Spinal cord (tissue), 10 donors: ENCODE measurements at places on chromosomes 12 and 14. TPM values are rescaled to one million over a fixed set of nuclear protein-coding genes. Genes with fewer than 3 reads are reported as not detected.

GAS2L3 gene
- total RNA-seq = 37.7 TPM

OR4K5 gene
- total RNA-seq = not detected

TMCC3 gene
- 24.0 TPM for total RNA-seq

CPSF2 gene
- 28.9 TPM for total RNA-seq

SYCP3 gene
- total RNA-seq = 0.20 TPM

ASPG gene
- 0.66 TPM for total RNA-seq
